ENCODE measurements at places on chromosomes 12 and 14.
A peak's percentile ranks its signal among the peaks of the same experiment; 100 is the strongest.

GRCh38 chr12:47032644-47033043 lies 46.8 kb upstream of the PCED1B start:
- peak; percentile 80 for DNase-seq

DNA sequence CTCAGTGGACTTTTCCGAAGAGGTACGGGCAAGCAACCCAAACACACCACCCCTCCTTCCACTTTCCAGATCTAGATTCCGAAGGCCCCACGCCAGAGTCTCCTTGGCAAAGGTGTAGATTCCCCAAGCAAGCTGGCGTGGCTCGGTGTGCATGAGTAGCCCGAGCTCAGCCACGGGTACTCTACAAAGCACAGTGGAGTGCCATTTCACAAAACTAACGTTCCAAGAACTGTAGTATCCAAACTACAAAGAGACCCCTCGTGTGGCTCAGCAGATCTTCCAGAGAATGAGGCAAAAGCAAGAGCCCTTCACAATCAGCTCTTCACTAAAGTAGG lies 72.1 kb downstream of the FOXN3 start:
- DNase-seq: no peak

- DNase-seq: no peak
These were observed 627 bp downstream of the HOXC8 start for GRCh38 chr12:54009171-54010052.

DNA sequence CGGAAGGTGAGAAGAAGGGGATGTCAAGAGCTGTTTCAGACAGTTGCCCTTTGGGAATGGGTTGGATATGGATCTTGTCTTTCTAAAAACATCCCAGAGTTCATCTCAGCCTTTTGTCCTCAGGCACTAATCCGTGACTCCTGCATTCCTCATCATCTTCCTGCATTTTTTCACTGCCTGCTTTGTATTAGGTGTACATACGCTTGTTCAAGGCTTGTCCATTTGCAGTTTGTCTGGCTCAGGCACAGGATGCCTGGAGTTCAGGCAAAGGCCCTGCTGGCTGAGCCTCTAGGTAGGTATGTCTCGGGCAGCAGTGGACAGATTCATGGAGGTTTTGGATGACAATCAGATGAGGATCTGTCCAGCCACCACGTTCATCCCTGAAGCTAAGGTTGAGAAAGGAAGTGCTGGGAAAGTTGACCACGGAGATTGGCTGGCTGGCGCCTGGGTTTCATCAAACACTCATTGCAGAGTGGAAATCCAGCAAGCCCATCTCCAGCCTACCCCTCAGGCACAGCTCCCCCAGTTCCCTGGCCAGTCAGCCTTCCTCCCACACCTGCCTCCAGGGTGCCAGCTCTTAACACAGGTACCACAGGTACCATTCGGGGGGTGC lies 12.4 kb upstream of the TMEM106C start:
- DNase-seq: no peak

DNA sequence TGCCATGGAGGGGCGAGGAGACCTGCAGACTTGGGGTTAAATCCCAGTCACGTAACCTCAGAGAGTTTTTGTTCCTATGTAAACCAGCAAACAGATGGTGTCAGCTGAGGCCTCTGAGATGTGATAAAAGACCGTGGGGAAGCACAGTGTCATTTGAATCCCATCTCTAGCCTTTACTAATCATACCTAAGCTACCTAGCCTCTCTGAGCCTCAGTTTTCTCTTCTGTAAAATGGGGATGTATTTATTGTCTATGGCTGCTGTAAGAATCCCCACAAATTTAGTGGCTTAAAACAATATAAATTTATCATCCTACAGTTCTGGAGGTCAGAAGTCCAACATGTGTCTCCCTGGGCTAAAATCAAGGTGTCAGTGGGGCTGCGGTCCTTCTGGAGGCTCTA lies 33.9 kb downstream of the FOXN4 start:
- no peak for DNase-seq

DNA sequence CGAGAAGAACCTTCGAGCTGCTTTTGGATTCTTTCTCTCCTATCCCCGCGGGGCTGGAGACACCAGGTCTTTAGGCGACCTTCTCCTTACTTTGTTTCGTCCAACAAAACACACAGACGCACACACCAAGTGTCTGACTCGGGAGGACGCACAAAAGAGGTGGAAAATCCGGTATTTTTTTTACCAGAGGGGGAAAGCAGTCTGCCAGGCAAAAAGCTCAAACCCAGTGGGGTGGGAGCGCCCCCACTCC lies 2.1 kb downstream of the SIX4 start:
- peak; percentile 10 for DNase-seq

DNA sequence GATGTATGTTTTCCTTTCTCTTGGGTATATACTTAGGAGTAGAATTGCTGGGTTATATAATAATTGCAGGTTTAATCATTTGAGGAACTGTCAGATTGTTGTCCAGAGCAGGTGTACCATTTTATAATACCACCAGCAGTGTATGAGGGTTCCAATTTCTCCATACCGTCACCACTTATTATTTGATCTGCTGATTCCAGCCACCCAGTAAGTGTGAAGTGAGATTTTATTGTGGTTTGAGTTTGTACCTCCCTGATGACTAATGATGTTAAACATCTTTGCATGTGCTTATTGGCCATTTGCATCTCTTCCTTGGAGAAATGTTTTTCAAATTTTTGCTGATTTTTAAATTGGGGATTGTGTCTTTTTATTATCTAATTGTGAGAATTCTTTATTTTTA lies 15.1 kb downstream of the NCKAP5L start:
- no peak for DNase-seq

DNA sequence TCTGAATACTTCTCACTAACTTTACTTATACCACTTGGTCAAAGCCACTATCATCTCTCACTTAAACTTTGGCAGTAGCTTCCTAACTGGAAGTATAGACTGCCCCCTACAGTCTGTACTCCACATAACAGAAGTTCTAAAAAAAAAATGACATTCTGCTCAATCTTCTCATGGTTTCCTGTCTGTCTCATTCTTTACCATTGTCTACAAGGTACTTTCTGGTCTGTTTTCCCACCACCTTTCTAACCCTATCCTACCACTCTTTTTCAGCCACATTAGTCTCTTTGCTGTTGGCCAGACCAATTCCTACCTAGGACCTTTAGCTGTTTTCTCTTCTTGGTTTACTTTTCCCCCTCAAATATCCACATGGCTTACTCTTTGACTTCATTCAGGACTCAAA lies 14.7 kb downstream of the CPSF6 start:
- DNase-seq: peak; percentile 32

DNA sequence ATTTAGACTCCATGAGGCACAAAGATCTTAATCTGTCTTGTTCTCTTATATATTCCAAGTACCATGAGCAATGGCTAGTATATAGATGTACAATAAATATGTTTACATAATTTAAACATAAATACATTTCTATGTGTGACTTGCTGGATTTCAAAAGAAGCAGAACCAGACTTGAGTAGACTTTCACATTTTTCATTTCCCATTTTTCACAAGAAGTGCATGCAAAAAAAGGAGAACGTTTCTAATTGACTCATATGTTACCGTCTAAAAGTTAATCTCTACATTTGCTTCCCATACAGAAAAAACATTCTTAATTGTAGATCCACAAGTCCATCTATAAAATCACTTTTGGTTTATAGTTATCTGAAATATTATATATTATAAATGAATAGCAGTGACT lies 256.5 kb upstream of the USP15 start:
- DNase-seq: no peak

DNA sequence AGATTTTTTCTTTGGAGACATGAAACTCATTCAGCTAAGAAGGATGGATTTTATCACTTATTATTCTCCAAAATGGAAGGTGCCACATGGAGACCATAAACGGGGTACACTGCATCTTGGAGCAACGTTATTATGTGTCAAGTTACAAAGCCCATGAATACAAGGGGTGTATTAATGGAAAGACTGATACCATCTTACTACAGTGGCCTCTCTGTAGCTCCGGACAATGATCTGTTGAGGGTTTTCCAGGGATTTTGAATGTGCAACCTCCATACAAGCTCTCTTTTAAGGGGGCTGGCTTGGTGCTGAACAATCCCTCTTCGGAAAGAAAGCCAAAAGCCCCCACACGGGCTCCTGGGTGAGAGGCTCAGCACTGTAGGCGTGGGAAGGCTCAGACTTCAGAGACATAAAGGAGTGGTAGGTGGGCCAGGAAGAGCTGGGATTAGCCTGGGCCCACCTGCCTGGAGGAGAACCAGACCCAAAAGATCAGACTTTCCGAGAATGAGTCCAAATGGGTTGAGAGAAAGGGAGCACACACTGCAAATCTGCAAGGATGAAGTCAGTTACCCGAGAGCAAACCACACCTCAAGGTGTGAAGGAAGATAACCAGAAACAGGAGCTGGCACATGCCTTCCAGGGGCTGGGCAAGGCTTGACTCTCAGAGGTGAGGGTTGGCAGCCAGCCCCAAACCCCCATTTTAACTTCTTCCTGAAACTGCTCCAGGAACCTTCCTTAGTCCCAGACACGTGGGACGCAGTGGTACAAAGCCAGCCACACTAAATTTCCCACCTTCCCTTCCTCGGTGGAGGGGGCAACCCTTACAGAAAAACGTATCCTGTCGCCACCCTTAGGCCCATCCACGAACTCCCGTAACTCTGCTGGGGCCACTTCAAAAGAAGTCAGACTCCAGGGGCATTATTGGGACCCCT lies 1.5 kb downstream of the VPS37B start:
- DNase-seq: peak; percentile 89

GRCh38 chr14:51527073-51527472 lies 124.6 kb upstream of the FRMD6 start:
- no peak for DNase-seq

DNA sequence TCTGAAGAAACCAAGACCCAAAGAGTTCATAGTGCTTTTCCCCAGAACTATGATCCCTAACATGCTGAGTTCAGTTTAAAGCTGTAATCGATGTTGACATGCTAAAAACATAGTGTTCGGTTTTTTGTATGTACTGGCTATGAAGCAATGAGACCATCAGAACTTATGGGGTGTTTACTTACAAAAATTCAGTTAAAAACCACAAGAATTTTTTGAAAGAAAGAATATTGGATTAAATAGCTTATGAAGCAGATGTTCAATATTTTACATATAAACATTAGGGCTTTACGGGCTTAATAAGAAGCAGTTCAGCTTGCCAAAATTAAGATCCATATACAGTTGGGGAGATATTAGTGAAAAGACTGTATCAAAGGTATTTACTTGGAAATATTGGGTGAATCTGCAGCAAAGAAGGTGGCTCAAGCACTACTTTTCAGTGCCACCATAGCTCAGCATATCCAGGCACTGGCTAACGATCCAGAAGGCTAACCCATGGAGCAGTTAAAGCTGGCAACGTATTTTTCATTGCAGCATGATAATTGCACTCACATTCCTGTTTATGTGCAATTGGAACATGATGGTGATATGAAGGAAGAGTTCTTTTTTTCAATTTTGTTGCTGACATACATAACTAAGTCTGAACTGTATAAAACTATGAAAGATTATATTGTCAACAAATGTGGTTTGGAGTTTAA lies 125.9 kb downstream of the EFCAB11 start:
- DNase-seq: no peak

DNA sequence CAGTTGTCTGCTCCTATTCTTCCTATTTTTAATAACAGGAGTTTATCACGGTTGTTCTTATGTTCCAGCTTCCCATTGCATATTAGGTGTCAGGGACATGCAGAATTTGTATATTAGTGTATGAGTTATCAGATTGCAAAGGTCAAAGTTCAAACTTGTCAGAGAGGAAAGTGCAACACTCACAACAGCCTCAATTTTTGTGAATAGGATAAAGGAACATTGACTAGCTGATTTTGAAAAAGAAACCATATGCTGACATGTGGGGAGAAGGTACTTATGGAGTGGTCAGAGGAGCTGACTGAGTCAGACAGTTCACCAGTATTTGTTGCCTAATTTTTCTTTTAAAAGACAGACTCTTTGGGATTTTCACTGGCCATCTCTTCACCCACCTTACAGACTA lies 222.1 kb downstream of the C12orf50 start:
- no peak for DNase-seq

DNA sequence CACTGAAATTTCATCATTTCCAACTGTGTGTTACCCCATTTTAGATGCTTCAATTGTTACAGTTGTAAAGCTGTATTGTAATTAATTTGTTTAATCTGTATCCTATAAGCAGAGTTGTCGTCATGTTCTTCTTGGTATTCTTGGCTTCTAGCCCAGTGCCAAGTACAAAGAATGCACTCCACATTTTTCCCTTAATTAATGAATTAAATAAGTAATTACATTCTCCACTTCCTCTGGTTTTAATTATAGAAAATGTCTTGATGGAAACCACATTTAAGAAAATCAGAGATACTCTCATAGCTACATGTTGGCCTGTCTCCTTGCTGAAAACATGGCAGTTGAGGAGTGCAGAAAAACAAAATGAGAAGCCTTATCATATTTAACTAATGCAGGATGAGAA lies 746 bp downstream of the DNAI7 start:
- no peak for DNase-seq

- DNase-seq: no peak
These were observed 1136.8 kb downstream of the AACS start for GRCh38 chr12:126201981-126202537.

DNA sequence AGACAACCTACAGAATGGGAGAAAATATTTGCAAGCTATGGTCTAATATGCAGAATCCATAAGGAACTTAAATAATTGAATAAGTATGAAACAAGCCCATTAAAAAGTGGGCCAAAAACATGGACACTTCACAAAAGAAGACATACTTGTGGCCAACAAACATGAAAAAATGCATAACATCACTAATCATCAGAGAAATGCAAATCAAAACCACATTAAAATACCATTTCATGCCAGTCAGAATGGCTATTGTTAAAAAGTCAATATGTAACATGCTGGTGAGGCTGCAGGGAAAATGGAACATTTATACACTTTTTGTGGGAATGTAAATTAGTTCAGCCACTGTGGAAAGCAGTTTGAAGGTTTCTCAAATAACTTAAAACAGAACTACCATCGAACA lies 945.4 kb upstream of the FLRT2 start:
- no peak for DNase-seq

DNA sequence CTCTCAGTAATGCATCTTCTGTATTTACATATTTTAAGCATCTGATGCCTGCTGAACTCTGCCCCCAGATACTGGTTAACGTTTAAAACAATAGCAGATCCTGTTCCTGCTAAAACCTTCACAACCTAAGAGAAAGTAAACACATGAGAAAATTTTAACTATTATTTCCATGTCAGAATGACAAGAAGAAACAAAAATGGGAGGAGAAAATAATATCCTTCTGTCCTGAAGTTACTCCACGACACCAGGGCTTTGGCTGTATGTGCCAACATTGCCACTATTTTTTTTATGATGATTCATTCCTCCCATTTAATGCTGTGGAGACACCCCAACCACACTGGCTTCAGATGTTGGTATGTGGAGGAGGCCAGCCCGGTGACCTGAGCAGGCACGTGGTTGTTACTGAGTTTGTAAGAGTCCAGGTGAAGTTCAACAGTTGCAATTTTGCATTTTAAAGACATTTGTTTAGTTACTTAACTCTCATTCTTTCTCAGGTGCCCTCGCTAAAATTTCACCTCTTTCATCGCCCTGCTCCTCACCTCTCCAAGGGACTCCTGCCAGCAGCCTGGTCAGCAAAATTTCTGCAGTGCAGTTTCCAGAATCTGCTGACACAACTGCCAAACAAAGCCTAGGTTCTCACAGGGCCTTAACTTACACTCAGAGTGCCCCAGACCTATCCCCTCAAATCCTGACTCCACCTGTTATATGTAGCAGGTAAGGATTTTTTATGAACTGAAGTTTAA lies 65.5 kb upstream of the SLCO1C1 start:
- DNase-seq: peak; percentile 58

Measured in LoVo (cell line).